Suppressor macrophage (primary cell): ENCODE measurements at places on chromosomes 3 and 15.

GRCh38 chr15:83698294-83698693 lies 44.4 kb downstream of the ADAMTSL3 start:
- no peak for DNase-seq

GRCh38 chr3:52983336-52983807 lies 62.5 kb downstream of the SFMBT1 start:
- peak; percentile 62 for DNase-seq

DNA sequence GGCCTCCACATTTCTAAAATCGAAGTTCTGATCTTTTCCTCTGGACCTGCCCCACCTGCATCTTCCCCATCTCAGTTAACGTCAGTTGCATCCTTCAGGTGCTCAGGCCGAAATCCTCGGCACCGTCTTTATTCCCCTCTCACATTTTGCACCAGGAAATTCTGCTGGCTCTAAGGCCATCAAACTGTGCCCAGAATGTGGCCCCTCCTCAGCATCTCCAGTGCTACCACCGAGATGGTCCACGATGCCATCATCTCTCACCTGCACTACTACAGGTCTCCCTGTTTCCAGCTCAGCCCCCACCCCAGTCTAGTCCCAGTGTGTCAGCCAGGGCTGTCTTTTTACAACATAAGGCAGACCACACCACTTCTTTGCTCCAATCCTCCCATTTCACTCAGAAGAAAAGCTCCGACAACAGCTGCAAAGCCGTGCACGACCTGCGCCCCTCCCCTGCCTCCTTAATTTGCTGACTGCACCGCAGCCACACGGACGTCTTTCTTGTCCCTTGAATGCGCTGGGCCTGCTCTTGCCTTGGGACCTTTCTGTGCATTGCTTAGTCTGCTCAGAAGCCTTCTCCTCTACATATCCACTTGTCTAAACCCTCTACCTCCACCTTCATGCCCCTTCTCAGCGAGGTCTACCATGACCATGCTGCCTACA lies 14.4 kb downstream of the MUC20 start:
- DNase-seq: no peak

DNA sequence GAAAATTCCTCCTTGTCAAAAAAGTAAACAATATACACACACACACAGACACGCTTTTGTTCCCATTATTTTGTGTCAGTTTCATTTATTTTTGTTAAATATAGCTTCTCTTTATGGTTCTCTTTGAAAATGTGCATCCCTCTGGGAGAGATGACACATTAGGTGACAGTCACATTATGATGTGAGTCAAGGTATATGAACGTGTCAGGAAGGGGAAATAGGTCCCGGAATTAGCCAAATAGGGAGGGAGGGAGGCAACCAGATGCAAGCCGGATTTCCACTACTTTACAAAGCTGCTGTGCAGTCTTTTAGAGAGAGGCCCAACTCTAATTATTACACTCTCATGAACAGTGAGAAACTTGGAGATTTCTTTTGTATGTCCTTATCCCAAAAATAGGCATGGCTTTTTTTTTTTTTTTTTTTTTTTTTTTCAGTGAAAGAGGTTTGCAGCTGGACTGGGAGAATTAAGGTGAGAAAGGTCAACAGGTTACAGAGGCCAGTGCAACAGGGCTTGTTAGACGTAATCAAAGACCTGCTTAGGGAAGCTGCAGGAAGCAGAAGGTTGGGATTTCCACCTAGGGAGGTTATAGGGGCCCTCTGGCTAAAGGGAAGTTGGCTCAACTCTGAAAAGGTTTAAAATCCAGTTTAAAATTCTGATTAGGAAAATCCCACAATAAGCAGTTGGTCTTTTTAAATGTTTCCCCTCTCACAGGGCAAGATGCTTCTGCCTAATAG lies 240.5 kb upstream of the UBE2E1 start:
- DNase-seq: no peak

DNA sequence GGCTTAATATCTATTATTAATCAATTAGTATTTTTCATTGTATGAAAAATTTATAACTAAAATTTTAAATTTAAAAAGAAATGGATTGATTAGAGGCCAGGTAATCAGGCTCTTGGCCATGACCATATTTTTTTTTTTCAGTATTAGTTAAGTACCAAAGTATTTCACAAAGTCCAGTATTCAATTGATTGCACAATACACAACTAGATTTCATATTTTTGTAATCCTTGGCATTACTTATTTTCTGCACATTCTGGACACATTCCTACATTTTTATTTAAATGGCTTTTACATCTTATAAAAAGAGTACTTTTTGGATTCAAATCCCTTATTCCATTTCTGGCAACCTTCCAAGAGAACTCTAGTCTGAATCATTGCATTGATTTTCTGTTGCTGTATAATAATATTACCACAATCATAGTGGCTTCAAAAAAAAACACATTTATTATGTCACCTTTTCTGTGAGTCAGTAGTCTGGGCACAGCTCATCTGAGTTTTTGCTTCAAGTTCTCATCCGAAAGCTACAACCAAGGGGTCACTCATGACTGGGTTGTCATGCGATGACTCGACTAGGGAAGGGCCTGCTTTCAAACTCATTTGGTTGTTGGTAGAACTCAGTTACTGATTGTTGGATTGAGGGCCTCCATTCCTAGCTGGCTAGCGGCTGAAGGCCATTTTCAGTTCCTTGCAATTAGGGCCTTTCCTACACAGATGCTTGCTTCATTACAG lies 90.7 kb downstream of the CNTN6 start:
- DNase-seq: no peak

DNA sequence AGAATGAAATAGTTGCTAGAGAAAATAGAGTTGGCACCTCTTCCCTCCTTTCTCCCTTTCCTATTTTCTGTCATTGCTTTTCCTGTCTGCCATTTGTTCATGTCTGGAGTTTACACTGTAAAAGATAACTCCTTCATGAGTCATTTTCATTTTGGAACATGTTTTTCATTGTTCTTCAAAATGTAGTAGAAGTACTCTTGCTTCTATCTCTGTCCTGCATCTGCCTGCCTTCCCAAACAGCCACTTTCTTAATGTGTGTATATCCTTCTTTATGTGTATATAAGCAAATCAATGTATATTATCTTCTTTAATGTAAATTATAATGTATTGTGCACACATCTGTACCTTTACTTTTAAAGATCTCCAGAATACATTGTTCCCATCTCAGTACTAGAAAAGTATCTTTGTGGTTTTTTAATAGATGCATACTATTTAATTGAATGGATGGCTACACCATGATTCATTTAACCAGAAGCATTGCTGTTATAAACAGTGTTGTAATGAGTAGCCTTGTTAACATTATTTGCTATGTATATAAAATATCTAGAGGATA lies 41.1 kb downstream of the TSC22D2 start:
- DNase-seq: no peak

- DNase-seq: no peak
These were observed 220.5 kb downstream of the TJP1 start for GRCh38 chr15:29601811-29602210.

GRCh38 chr3:64685331-64685799 lies 2.4 kb downstream of the ADAMTS9 start:
- no peak for DNase-seq

DNA sequence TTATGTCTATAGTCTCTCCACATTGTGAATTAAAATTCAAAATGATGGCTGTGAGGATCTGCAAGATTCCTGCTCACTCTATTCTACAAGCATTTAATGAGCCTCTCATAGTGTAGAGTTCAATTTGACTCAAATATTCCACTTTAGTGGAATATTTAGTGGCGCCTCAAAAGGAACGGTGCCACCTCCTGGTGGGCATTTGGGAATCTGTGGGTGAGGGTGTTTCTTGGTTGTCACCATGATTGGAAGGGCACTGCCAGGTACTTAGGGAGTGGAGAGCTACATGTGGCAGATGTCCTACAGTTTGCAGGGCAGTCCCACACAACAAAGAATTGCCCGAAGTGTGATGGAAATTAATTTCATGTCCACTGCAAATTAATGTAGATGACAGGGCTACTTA lies 21.5 kb upstream of the KCNMB3 start:
- DNase-seq: peak; percentile 30

DNA sequence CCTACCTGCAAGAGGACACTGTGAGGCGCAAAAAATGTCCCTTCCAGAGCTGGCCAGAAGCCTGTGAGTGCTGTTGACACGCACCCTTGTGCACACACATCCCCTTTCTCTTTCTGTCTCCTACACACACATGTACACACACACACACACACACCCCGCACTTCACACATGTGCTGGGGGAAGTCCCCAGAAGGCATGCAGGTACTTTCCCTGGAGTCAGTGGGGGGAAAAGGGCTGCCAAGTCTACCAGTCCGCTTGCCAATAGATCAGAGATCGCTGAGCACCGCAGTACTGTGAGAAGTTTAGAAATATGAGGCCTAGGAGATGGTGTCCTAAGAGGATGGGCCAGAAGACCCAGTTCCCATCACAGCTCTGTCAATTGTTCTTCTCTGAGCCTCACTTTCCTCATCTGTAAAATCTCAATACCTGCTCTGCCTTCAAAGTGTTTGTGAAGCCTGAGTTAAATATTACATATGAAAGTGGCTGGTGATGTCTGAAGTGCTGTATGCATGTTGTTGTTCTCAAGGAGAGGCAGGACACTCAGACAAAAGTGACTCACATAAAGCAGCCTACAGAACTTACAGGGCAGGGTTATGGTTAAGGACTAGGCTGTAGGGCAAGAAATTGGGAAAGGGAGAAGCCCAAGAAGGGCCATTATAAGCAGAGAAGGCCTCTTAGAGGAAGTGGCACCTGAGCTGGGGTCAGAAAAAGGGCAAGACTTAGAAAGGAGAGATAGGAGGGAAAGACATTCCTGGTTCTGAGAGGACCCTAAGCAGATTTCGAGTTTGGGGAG lies 6.8 kb downstream of the IL17RE start:
- peak; percentile 20 for DNase-seq

DNA sequence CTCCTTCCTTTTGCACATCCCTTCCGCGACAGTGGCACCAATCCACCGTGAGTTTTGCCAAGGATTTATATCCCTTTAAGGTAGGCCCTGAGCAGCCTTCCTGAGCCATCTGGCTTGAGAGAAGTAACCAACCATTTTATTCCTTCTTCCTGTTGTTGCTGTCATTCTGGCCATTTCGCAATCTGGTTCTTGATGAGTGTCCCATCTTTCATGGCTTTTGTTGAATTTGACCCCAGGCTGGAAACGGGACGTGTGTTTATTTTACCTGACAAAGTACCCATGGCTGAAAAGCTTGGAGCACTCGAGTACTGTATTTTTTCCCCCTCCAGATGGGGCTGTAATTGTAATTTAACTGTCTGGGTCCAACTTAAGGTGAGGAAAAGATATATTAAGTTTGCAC lies 173.4 kb downstream of the WNT5A start:
- no peak for DNase-seq
